A549 (cell line): ENCODE measurements at places on chromosomes 2 and 18.

GRCh38 chr2:72914206-72914559 lies 3.1 kb upstream of the EMX1 start:
- no peak for DNase-seq

DNA sequence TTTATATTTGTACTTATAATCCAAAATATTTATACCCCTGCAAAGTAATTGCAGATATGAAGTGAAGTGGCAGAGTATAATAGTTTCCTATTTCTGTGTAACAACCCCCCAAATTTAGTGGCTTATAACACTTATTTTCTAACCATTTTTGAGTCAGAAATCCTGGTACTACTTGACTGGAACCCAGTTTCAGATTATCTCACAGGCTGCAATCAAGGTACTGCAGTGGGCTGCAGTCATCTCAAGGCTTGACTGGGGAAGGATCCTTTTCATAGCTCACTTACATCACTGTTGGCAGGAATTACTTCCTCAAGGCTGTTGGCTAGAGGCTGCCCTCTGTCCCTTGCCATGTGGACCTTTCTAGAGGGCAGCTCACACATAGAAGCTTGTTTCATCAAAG lies 558.2 kb upstream of the PKDCC start:
- no peak for DNase-seq

DNA sequence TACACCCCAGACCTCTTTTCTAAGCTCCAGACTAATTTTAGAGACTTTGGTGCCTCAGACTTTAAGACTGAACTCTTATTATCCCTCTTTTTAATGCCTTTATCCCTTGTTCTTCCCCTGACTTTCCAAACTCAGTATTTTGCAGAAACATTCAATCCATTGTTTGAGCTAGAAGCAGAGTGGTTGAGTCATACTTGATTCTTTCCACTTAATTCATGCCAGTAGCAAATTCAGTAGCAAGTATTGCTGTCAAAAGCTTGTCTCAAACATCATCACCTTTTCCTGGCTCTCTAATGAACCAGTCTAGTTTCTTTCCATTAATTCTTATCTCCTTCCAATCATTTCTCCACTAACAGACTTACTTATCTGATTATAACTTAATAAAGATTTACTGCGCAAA lies 699.7 kb upstream of the ZNF804A start:
- no peak for DNase-seq

- no peak for DNase-seq
Measured at GRCh38 chr2:145277922-145278321, 758.0 kb upstream of the ZEB2 start.

DNA sequence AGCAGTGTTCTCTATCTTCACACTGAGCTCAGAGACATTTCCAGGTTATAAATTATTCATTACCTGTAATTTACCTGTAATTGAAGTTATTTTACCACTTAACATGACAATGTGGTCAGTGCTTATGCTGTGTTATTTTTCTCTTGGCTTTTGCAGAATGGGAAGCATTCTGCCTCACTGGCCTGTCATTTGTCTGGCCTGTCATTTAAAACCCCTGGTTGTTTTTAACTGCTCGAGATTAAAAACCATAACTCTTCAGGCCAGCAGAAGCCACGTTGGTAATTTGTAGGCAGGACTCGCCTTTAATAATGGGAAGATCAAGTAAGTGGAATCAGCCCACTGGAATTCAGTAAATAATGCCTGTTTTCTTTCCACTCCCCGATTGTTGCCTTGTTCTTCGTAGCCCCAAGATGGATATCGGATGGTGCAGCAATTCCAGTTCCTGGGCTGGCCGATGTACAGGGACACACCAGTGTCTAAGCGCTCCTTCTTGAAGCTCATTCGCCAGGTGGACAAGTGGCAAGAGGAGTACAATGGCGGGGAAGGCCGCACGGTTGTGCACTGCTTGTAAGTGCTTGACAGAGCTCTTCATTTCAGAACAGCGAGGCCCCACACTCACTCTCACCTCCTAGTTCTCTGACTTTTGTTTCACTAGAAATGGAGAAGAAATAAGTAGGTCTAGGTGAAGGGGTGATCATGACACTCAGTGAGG lies 222.4 kb upstream of the RAB12 start:
- no peak for DNase-seq

GRCh38 chr2:189534854-189535832 lies 45.4 kb downstream of the SLC40A1 start:
- DNase-seq = peak; percentile 33

DNA sequence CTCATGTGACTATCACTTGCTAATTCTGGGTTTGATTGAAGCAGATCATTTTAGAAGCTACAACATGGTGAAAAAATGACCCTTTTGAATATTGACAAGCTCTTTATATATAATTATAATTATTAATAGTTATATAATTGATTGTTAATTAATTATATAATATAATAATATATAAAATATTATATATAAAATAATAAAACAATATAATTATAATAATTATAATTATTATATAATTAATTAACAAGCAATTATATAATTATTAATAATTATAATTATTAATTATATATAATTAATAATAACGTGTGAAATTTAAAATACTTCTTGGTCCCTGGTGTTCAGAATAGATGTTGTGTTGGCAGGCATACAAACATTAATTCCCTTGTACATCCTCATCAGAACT lies 404.1 kb upstream of the CDH19 start:
- DNase-seq = no peak

- no peak for DNase-seq
Measured at GRCh38 chr2:45406621-45407020, 204.4 kb downstream of the SRBD1 start.
